CD14-positive monocyte (primary cell): ENCODE measurements at places on chromosomes 13 and 19.

- no peak for DNase-seq
Measured at GRCh38 chr13:105996391-105997025, 539.0 kb downstream of the EFNB2 start.

GRCh38 chr13:107461751-107462150 lies 753.6 kb downstream of the LIG4 start:
- no peak for DNase-seq

DNA sequence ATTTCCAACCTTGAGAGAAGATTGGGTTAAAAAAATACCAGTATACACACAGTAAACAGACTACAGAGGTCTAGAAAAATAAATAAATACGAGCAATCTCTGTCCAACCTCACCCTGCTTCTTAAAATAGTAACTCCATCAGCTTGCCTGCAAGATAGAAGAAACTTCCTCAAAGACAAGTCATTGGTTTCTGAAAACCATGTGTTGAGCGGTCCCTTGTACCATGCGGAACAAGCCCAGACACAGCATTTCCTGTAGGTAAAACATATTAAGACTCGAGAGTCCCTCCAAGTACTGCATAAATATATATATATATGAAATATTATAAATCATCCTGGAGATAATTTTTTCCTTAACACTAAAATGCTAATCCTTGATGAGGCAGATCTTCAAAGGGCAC lies 157.4 kb downstream of the MZT1 start:
- no peak for DNase-seq

DNA sequence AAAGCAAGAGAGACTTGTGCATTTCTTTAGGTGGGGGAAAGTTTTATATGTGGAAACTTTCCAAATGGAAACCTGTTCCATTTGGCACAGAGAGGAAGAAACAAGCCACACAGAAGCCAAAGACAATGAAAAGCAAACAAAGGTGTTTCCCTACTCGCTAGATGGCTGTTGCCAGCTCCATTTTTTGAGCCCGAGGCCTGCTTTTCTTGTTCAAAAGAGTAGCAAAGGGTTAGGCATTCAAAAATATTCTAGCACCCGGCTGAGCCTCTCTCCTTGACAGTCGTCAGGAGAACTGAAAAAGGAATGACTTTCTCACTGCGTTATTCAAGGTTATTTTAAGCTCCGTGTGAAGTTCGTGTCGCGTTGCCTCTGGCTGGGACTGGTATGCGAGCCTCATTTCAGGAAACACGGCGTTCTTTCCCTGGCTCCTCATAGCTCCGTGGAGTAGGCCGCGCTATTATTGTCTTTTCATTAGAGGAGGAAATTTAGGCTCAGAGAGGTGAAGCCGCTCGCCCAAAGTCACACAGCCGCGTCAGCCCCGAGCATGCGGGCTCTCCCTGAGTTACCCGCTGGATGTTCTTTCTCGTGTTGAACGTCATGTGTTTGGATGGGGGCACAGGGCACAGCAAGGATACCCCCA lies 7.6 kb downstream of the TRPM4 start:
- no peak for DNase-seq

DNA sequence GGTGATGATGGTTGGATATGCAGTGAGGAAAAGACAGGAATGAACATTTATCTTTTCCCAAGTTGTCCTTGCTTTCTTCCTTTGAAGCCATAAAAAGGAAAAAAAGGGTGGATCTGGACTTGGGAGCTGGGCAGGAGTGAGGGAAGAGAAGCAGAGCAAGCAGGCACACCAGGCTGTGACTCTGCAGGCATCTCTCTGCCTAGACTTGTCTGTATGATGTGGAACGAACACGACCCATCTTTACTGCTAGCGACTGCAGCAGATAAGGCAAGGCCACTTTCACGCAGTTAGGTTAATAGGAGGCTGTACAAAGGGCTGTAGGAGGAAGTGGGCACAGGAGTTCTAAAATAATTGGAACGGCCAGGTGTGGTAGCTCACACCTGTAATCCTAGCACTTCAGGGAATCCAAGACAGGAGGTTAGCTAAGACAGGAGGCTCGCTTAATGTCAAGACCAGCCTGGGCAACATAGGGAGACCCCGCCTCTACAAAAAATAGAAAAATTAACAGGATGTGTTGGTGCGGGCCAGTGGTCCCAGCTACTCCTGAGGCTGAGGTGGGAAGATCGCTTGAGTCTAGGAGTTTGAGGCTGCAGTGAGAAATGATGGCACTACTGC lies 961 bp upstream of the URI1 start:
- no peak for DNase-seq

DNA sequence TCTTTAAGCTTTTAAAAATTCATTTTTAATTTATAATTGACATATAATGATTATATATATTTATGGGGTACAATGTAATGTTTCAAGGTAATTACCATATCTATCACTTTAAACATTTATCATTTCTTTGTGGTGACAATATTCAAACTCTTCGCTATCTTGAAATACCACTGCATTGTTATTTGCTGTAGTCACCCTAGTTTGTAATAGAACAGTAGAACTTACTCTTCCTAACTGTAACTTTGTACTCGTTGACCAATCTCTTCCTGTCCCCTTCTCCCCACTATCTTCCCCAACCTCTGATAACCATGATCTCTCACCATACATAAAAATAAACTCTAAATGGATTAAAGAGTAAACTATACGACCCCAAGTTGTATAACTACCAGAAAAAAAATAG lies 20.4 kb downstream of the COG6 start:
- DNase-seq, result no peak

GRCh38 chr13:107642831-107643230 lies 572.5 kb downstream of the LIG4 start:
- no peak for DNase-seq

DNA sequence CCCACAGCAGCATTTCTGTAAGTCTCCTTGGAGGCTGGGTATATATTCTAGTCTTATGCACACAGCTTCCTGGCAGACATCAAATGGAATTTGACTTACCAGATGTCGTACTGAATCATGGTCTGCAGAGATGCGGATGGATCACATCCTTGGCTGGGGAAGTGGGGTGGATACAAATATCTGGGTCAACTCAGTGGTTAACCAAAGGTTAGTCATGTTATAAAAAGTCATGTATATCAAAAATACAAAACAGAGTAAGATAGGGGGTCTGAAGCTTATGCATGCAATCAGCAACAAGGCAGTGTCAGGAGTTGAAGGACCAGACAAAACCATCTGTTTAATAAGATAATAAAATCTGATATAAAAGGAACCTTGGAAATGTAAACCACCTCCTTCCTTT lies 61.9 kb downstream of the WASF3 start:
- no peak for DNase-seq

DNA sequence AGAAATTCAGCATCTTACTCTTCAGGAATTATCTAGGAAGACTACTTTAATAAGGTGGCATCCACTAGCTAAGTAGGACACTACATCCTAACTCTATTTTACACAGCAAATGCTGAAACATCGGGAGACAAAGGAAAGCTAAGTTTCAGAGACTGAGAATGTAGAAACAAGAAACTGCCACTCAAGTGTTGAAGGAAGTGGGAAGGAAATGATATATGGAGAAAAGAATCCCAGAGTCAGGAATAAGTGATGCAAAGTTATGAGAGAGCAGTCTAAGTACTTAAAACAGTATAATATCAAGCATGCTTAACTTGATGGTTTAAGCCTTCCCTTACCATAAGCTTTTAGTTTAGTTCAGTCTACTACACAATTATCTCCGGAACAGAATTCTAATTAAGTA lies 52.4 kb downstream of the RBM26 start:
- DNase-seq, result no peak

- no peak for DNase-seq
Measured at GRCh38 chr19:35048911-35049411, 7.4 kb downstream of the HPN start.

- DNase-seq, result no peak
Measured at GRCh38 chr13:60756306-60756705, 359.3 kb downstream of the TDRD3 start.

- peak; percentile 87 for DNase-seq
Measured at GRCh38 chr13:48579165-48579918, 46.5 kb upstream of the RCBTB2 start.

- no peak for DNase-seq
Measured at GRCh38 chr13:102648046-102648445, 46.8 kb downstream of the METTL21C start.

GRCh38 chr13:33033051-33033812 lies 17.0 kb downstream of the KL start:
- DNase-seq, result peak; percentile 68

- DNase-seq, result no peak
Measured at GRCh38 chr13:71577127-71577526, 289.9 kb downstream of the DACH1 start.

DNA sequence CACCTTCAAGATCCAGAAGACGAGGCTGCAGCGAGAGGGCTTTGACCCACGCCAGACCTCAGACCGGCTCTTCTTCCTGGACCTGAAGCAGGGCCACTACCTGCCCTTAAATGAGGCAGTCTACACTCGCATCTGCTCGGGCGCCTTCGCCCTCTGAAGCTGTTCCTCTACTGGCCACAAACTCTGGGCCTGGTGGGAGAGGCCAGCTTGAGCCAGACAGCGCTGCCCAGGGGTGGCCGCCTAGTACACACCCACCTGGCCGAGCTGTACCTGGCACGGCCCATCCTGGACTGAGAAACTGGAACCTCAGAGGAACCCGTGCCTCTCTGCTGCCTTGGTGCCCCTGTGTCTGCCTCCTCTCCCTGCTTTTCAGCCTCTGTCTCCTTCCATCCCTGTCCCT lies 7.0 kb upstream of the PGLS start:
- DNase-seq, result no peak

- DNase-seq, result no peak
Measured at GRCh38 chr13:111539791-111540446, 219.5 kb downstream of the TEX29 start.

- no peak for DNase-seq
Measured at GRCh38 chr19:45889210-45889885, 3.4 kb upstream of the IRF2BP1 start.

DNA sequence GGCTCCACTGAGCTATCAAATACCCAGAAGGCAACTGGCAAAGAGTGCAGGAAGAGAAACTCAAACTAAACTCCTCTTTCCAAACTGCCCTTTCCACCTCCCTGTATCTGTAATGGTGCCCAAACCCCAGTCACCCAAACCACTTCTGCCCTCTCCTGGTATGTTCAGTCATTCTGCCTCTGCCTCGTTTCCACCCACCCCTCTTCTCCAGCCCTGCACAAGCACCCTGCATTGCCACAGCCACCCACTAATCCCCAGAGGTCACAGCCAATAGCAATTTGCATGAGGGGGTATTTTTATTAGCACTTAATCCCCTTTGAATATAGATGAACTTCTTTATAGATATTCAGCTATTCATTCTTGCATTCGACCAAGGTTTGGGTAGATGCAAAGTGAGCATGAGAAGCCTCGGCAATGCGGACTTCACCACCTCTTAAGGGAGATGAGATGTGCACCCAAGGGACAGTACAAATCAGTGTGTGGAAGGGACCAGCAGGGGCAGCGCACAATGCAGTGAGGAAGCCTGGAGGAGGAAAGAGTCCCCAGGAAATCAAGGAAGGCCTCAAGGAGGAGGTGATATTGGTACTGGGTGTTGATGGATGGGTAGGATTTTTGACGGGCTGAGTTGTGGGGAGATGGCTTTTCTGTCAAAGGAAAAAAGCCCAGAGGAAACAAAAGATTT lies 12.4 kb downstream of the TMEM272 start:
- DNase-seq, result peak; percentile 65

GRCh38 chr13:38824342-38824741 lies 137.5 kb downstream of the FREM2 start:
- no peak for DNase-seq

GRCh38 chr13:97696921-97697320 lies 256.6 kb upstream of the IPO5 start:
- DNase-seq, result no peak

DNA sequence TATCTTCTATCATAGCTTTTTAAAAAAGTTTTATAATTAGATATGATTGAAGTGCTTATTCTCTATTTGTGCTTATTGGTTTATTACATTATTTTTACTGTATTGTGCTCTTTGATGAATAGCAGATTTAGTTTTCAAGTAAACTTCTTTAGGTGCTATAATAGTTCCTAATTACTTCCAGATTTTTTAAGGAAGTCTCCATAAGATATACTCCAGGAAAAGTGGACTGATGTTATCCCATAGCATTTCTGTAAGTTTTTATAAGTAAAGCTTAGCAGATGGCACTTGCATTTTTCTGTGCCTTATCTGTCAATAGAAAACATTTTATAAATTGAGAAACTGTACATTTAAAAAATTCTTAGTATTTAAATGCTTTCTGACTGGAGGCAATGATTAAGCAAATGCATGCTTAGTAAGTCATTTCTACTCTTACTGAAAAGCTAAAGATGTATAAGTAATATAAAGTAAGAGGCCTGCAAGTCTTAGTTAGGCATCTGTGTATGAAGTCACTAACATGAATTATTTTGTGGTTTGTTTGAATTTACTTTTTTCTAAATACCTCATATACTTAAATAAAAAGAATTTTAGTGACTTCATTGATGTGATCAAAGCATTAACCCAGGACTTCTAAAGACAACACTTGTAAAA lies 182.8 kb downstream of the MAB21L1 start:
- no peak for DNase-seq

- peak; percentile 27 for DNase-seq
Measured at GRCh38 chr13:58655086-58655485, 1023.5 kb downstream of the PCDH17 start.

GRCh38 chr13:53569453-53569852 lies 540.8 kb downstream of the OLFM4 start:
- no peak for DNase-seq

- DNase-seq, result peak; percentile 42
Measured at GRCh38 chr13:30816736-30817135, 81.4 kb downstream of the ALOX5AP start.

DNA sequence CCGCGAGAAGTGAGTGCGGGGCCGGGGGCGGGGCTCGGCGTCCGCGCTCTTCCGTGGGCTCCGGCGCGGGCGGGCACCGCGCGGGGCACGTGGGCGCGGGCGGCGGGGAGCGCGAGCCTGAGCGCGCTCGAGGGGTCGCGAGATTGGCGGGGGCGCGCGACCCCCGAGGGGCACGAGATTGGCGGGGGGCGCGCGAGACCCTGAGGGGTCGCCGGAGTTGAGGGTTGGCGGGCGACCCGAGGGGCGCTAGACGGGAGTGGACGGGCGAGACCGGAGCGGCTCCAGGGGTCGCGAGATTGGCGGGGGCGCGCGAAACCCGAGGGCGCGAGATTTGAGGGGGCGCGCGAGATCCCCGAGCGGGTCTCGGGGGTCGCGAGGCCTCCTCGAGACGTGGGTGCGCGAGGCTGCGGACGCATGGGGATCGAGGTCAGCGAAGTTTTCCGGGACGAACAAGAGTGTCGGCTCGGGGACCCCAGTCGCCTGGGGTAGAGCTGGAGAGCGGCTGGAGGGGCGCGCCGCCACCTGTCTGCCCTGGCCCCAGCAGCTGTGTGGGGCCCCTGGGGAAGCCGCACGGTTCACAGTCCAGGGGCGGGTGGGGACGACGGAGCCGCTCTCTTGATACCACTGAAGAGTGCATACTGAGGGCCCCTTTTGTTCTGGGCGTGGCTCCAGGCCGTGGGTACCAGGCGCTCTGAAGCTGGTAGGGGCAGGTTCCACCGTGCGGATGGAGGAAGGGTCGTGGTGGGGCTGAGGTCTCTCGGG lies 682 bp downstream of the SSBP4 start:
- no peak for DNase-seq
